ENCODE measurements at places on chromosomes 4 and X.

GRCh38 chr4:173520921-173521466 is 9.0 kb downstream of the HAND2 start:
- DNase-seq, result no peak

- DNase-seq, result no peak
Measured at GRCh38 chr4:153293742-153294057, 50.8 kb upstream of the MND1 start.

DNA sequence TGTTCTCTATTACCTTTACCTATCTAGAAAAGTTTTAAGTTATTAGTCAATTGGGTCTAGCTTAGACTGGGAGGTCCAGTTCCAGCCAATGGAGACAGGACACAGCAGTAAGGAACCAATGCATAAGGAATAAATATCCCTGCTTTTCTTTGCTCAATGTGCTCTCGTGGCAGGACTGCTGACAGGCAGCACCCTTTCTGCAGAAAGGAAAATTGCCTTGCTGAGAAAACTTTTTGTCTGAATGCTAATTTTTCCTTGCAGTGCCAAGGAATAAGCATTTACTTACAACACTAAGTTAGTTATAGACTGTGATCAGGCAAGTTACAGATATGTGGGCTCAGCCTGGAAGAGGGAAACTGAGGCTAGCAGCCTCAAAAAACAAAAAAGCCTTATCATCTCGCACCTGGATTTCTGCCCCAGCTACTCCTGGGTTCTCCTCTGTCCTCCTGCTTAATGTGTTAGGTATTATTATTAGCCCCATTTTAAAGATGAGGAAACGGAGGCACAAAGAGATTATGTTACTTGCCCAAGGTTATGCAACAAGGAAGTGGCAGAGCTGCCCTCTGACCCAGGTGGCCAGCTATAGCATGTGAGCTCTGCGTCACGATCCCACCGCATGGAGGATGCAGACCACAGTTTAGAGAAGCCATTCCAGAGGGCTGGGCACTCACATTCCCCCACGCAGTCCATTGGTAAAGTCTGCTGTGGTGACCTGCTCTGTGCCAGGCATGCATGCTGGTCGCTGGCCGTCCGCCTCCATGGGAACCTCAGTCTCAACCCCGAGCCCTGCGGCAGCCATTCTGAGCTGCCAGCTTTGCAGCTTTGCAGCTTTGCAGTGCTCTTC is 40.5 kb upstream of the C4orf50 start:
- DNase-seq, result no peak

DNA sequence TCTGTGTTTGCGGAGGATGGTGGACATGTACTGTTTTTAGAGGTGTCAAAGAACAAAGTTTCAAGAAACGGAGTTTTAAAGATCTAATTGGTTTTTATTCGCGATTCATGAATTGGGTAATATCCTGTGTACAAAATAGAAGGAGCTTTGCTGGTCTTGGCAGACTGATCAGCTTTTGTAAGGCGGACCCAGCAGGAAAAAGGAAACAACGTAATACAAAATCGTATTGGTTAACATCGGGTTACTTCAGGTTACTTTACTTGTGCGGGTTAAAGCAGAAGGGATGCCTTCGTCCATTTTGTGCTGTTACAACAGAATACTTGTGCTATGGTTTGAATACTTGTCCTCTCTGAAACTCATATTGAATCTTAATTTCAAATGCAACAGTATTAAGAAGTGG is 11.4 kb upstream of the NYX start:
- no peak for DNase-seq

GRCh38 chr4:9997886-9998285 is 23.4 kb downstream of the SLC2A9 start:
- DNase-seq, result peak; percentile 31

DNA sequence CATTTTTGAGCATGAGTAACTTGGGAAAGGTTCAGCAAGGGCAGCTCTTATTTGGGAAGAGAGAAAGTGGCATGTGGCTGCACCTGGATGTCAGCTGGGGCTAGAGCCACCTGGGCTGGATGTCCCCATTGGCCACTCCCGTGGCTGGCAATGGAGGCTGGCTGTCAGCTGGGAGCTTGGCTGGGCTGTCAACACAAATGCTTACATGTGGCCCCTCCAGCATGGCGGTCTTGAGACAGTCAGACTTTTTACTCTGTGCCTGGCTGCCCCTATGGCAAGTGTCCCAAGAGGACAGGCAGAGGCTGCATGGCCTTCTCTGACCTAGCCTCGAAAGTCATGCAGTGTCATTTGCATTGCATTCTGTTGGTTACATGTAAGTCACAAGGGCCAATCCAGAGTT is 99.6 kb downstream of the FAM53A start:
- DNase-seq, result no peak

DNA sequence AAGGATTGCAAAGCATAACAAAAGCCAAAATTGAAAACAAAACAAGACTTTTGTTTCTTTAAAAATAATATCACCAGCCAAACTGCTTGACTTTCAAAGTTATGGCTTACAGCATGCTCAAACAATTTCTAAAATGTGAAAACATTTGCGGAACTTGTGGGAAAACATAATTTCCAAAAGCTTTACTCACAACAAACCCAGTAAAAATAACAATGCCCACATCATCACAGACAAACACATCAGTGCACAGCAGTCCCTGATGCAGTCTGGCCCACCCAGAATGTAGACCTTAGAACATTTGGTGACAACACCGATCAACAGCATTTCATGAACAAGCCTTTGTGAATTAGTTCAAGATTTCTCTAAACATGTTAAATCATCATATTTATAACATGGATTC is 98.9 kb downstream of the ARHGAP6 start:
- DNase-seq, result no peak

DNA sequence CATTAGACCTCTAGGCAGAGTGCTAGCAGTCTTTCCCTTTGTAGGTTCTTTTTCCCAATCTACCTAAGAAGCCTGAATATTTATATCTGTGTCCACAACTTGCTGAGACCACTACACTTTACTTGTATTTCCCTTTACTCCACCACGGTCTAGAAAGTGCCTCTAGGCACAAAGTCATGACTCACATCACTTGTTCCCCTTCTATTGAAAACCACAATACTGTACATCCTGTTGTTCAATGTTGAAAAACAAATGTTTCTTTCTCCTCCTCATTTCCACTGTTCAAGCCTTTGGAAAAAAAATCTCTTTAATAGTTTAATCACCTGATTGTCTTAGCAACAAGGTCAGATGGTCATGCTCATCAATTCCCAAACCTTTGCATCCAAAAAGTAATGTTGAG is 326.7 kb downstream of the GUCY2F start:
- no peak for DNase-seq

- DNase-seq, result no peak
Measured at GRCh38 chr4:152112887-152113286, 352.1 kb upstream of the GATB start.

- DNase-seq, result no peak
Measured at GRCh38 chrX:40470830-40471429, 109.8 kb upstream of the ATP6AP2 start.

- no peak for DNase-seq
Measured at GRCh38 chr4:189815404-189816192, 125.1 kb upstream of the FRG1 start.

DNA sequence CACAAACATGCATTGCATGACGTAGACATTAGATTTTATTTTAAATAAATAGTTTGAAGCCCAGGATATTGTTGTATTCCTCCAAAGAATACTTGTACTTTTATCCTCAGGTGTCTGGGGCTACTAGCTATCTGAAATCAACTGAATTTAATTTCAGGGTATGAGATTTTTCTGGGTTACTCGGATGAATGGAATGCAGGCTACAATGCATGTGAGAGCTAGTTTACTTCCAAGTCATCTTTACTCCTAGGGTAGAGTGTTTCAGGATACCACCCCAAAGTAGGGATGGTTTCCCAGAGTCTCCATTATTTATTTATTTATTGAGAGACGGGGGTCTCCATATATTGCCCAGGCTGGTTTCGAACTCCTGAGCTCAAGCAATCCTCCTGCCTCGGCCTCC is 66.4 kb downstream of the HPRT1 start:
- peak; percentile 45 for DNase-seq

- peak; percentile 81 for DNase-seq
Measured at GRCh38 chrX:31227250-31227649, 155.4 kb upstream of the FTHL17 start.

DNA sequence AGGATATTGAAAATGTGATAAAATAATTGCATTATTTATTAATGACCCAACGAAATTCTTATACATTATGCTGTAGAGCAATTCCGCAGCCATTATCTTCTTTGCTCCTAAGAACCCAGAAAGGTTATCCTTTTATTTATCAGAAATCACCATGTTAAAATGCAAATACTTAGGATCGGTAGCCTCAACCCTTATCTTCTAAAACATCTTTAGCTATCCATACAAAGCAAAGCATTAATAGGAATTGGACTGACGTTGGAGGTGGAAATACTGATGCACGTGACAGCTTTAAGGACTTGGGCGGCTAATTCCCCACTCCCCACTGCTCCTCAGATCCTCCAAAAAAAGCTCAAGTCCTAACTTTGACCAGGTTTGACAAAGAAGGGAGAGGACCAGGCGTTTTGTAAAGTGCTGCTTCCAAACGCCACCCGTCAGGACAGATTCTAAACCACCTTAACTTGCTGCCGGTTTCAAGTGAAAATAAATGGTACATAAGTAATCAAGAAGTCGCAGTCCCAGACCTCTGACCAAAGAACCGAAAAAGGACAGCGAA is 539 bp upstream of the SPCS3 start:
- DNase-seq, result no peak

- peak; percentile 56 for DNase-seq
Measured at GRCh38 chr4:25090516-25090915, 59.8 kb upstream of the LGI2 start.

- peak; percentile 52 for DNase-seq
Measured at GRCh38 chr4:129064717-129065116, 28.6 kb downstream of the SCLT1 start.

DNA sequence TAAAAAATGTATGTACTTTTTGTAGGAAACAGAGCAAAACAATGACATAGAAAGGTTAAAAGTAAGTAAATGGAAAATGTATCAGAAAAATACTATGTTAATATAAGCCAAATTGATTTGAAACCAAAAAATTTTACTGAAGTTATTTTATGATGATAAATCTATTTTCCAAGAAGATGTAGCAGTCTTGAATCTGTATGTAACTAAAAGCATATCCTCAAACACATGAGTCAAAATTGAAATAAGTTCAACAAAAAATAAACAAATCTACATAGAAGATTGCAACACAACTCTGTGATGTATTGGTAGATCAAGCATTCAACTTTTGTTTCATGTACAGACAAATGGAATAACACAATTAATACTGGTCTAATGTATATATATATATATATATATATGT is 450.0 kb downstream of the SPRY1 start:
- DNase-seq, result no peak

GRCh38 chrX:101230636-101231035 is 11.1 kb downstream of the DRP2 start:
- peak; percentile 44 for DNase-seq

GRCh38 chrX:15464704-15465103 is 28.4 kb downstream of the PIR start:
- DNase-seq, result no peak

All from fibroblast of skin of abdomen (primary cell).